ENCODE measurements at places on chromosomes 5 and 9.

DNA sequence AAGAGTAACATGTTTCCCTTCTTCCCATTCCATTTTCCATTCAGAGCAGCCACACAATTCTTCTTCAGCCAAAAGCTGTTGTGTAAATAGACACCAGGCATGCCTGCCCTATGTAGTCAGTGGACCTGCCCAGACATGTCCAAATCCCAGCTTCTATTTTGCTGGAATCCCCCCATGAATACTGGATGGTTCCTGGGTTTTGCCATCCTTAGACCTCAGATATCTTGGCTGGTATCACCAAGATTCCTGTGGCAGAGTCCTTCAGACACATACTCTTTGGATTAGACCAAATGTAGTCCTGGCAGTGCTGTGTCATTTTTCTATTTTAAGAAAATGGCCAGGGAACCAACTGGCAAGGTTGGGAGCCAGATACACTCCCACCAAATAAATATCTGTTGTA, 10.3 kb downstream of the FST start:
- DNase-seq, result no peak

DNA sequence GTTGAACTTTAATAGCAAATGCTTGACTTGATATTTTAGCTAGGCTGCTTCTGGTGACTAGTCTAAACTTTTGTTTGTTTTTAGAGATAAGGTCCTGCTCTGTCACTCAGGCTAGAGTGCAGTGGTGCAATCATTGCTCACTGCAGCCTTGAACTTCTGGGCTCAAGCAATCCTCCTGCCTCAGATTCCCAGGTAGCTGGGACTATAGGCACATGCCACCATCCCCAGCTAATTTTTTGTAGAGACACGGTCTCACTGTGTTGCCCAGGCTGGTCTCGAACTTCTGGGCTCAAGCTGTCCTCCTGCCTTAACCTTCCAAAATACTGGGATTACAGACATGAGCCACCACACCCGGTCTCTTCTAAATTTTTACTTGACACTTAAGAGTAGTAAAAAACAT, 20.7 kb downstream of the CDC37L1 start:
- no peak for DNase-seq

DNA sequence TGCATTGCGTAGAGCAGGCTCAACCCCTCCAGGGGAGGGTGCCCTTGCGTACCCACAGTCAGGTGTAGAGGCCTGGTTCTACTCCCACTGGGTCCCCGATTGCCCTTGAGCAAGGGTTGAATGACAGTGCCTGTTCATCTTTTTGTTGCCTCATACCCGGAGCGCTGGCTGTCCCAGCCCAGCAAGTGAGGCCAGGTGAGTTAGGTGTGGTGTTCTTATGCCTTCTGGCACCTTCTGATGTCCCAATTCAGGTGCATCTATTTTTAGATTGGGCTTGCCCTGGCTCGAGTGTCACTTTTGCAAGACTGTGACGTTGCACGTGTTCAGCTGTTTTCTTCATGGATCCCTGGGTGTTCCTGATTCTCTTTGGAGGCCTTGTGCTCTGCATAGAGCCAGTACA, 257.8 kb downstream of the GOLPH3 start:
- DNase-seq, result no peak

GRCh38 chr9:131307974-131308373, 18.5 kb downstream of the PLPP7 start:
- no peak for DNase-seq

DNA sequence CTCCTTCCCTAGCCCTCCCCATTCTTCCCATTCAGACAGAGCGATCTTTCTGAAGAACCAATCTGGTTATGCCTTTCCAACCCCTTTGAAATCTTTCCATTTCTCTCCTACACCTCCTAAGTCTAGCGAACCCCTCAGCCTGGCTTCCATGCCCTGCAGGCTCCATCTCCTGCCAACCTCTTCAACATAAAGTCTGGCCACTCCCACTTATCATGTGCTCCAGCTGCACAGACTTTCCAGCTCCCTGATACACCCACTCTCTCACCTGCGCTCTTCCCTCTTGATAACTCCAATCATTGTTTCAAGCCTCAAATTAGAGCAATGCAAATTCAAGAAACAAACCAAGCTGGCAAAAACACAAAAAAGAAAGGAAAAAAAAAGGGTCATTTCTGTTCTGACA, 3.8 kb upstream of the ORM1 start:
- DNase-seq, result peak; percentile 67

DNA sequence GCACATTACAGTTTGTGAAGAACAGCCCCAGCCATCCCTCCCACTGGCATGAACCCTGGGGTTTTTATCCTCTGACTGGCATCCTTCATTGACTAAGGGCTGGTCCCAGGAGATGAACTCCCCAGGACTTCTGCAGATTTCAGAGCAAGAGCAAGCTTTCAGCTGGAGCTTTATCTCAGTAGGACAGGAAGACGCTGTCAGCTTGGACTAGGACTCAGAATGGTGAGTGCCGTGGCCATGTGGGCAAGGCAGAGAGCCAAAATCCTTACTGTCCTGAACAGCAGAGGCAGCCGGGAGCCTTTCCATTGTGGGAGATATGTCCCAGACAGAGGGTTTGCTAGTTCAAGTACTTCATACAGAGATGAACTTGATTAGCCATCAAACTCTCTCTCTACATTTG, 3.2 kb upstream of the ACOT12 start:
- no peak for DNase-seq

DNA sequence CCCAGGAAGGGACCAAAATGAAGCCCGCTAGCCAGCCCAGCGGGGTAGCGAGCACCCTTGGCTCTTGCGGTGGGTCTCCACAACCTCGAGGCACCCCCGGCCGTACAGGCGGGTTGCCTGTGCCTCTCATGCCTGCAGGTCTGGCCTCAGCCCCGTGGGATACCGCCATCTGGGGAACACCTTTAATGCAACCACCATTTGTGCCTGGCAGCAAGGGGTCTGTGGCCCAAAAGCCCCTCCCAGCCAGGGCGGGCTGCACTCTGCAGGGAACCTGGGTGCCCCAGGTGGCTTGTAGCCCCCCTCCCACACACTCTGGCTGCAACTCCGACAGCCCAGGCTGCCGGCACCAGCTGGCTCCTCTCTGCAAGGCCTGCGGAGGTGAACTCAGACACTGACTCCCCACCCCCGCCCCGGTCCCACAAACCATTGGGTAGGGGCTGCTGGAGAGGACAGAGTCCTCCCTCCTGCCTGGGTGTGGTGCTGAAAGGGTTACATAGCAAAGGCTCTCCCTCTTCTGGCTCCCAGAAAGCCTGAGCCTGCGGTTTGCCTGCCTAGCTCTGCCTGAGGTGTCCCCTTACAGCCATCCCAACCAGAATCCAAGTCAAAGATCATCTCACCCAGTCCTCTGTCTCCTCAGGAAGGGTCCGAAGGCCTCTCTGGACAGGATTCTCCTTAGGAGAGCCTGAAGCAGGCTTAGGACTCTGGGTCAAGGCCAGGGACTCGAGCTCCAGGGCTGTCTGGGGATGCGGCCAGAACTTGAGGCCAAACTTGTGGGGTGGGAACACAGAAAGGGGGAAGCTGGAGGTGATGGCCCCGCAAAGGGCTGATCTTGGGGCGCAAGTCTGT, 109.4 kb downstream of the PSD2 start:
- DNase-seq, result no peak

GRCh38 chr9:105194234-105194633, 50.2 kb upstream of the SLC44A1 start:
- DNase-seq, result no peak

GRCh38 chr5:113378081-113378480, 56.7 kb downstream of the TSSK1B start:
- DNase-seq, result no peak

- DNase-seq, result no peak
Measured at GRCh38 chr9:19231126-19231903, 822 bp downstream of the DENND4C start.

DNA sequence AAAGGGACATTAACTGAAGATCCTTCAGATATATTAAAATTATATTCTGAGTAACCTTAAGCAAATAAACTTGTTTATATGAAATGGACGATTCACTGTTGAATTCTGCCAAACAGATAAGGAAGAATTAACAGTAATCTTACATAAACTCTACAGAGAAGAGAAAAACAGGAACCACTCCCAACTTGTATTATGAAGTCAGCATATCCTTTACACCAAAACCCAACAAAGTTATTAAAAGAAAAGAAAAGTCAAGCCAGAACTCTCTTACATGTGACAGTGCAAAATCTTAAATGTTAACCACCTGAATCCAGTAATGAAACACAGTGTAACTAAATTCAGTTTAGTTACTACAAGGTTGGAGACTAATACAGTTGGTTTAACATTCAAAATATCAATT, 185.8 kb downstream of the DEPDC1B start:
- no peak for DNase-seq

Measured in NCI-H1105 (cell line).